Common myeloid progenitor, CD34-positive (primary cell): ENCODE measurements at places on chromosomes 2 and 18.
A peak's percentile ranks its signal among the peaks of the same experiment; 100 is the strongest.

DNA sequence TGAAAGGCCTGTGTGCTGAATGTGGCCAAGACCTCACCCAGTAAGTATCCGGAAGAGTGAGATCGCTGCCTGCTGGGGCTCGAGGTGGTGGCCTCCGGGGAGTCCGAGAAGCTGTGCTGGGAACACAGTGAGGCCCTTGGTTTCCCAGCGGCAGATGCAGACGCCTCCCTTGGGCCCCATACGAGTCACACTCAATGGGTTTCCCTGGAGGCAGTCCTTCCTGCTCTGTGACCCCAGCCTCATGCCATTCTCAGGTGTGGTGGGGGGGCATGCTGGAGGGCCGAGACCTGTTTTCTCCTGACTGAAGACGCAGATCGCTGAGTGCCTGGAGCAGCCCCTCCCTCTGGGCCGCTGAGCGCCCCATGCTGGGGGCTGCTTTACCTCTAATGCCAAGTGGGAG, 15.7 kb downstream of the CTDP1 start:
- no peak overlapping the region for H3K4me3 ChIP-seq
- H3K4me1 ChIP-seq, result no peaks in the 10 kb centered on the region
- peaks cover 51% of the 10 kb centered on the region for H3K36me3 ChIP-seq
- no peak for DNase-seq

- H3K27ac ChIP-seq, result no peak overlapping the region
- no peaks in the 10 kb centered on the region for H3K36me3 ChIP-seq
- no peaks in the 10 kb centered on the region for H3K4me1 ChIP-seq
- peaks cover 36% of the 10 kb centered on the region for H3K27me3 ChIP-seq
- no peak overlapping the region for H3K4me3 ChIP-seq
Measured at GRCh38 chr18:36295880-36296301, 1.6 kb upstream of the FHOD3 start.

GRCh38 chr2:1528273-1529064, 115.2 kb downstream of the TPO start:
- no peaks in the 10 kb centered on the region for H3K36me3 ChIP-seq
- H3K27ac ChIP-seq, result no peak overlapping the region
- H3K27me3 ChIP-seq, result no peaks in the 10 kb centered on the region

DNA sequence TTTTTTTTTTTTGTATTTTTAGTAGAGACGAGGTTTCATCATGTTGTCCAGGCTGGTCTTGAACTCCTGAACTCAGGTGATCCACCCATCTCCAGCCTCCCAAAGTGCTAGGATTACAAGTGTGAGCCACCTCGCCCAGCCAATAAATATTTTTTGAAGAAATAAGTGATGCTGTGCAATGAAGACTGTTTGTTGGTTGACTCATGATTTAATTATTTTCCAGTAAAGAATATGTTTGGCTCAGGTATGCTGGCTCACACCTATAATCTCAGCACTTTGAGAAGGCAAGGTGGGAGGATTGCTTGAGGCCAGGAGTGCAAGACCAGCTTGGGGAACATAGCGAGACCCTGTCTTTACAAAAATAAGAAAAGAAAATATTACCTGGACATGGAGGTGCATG, 41.8 kb upstream of the LPIN2 start:
- no peak overlapping the region for H3K27ac ChIP-seq
- H3K4me1 ChIP-seq, result peaks cover 19% of the 10 kb centered on the region
- no peak for DNase-seq
- no peaks in the 10 kb centered on the region for H3K36me3 ChIP-seq
- H3K4me3 ChIP-seq, result no peak overlapping the region

- no peak for DNase-seq
- H3K36me3 ChIP-seq, result no peaks in the 10 kb centered on the region
- no peaks in the 10 kb centered on the region for H3K27me3 ChIP-seq
- no peaks in the 10 kb centered on the region for H3K4me1 ChIP-seq
Measured at GRCh38 chr2:107064750-107065149, 178.8 kb upstream of the ST6GAL2 start.

- no peak overlapping the region for H3K4me3 ChIP-seq
- no peaks in the 10 kb centered on the region for H3K4me1 ChIP-seq
- no peaks in the 10 kb centered on the region for H3K27me3 ChIP-seq
Measured at GRCh38 chr2:57882895-57883515, 163.6 kb upstream of the VRK2 start.

GRCh38 chr2:170380267-170380666, 202.3 kb downstream of the MYO3B start:
- H3K4me1 ChIP-seq, result no peaks in the 10 kb centered on the region
- H3K4me3 ChIP-seq, result no peak overlapping the region
- DNase-seq, result no peak
- H3K27me3 ChIP-seq, result no peaks in the 10 kb centered on the region

DNA sequence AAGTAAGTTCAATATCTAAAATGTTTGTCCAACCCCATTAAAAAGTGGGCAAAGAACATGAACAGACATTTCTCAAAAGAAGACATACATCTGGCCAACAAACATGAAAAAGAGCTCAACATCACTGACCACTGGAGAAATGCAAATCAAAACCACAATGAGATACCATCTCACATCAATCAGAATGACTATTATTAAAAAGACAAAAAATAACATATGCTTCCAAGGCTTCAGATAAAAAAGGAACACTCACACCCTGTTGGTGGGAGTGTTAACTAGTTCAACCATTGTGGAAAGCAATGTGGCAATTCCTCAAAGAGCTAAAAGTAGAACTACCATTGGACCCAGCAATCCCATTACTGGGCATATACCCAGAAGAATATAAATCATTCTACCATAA, 931.1 kb downstream of the LRP1B start:
- no peaks in the 10 kb centered on the region for H3K36me3 ChIP-seq
- no peaks in the 10 kb centered on the region for H3K27me3 ChIP-seq
- no peak overlapping the region for H3K4me3 ChIP-seq
- no peaks in the 10 kb centered on the region for H3K4me1 ChIP-seq
- DNase-seq, result no peak
- no peak overlapping the region for H3K27ac ChIP-seq

- DNase-seq, result no peak
- H3K4me3 ChIP-seq, result no peak overlapping the region
- H3K27me3 ChIP-seq, result no peaks in the 10 kb centered on the region
- no peaks in the 10 kb centered on the region for H3K36me3 ChIP-seq
- H3K4me1 ChIP-seq, result peaks cover 35% of the 10 kb centered on the region
Measured at GRCh38 chr2:112671801-112672200, 26.1 kb downstream of the SLC20A1 start.

DNA sequence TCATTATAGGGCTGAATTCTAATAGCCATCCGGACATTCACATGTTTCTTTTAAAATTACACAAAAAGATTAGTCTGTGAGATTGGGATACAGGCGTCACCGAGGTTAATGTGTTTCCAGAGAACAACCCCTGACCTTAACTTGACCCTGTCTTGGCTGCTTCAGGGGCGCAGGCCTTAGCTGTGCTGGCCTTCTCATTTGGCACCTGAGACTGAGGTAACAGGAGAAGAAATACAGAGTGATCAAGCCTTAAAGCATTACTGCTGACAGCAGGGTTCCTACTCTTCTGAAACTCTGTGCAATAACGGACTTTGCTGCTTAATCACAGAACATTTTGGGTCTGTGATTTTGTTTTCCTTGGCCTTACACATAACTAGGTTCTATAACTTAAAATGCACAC, 92.6 kb downstream of the RAPH1 start:
- H3K36me3 ChIP-seq, result no peaks in the 10 kb centered on the region
- H3K4me1 ChIP-seq, result peaks cover 13% of the 10 kb centered on the region
- no peak for DNase-seq
- no peak overlapping the region for H3K27ac ChIP-seq

- no peak for DNase-seq
- no peaks in the 10 kb centered on the region for H3K36me3 ChIP-seq
- no peaks in the 10 kb centered on the region for H3K27me3 ChIP-seq
- H3K27ac ChIP-seq, result no peak overlapping the region
- peaks cover 4% of the 10 kb centered on the region for H3K4me1 ChIP-seq
Measured at GRCh38 chr2:168910330-168910729, 9.2 kb downstream of the G6PC2 start.

DNA sequence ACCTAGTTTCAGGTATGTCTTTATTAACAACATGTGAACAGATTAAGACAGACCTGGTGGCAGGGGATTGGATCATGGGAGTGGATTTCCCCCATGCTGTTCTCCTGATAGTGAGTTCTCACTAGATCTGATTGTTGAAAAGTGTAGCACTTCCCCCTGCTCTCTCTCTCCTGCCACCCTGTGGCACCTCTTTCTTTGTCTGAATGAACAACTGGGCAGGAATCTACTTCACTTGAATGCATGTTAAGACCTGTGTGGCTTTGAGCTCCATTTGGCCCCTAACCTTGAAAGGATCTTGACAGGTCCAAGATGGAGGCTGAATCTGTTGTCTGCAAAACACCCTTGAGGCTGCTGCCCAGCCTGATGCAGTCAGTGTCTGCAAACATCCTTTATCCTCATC, 194.4 kb downstream of the RNF144A start:
- H3K27me3 ChIP-seq, result no peaks in the 10 kb centered on the region
- no peaks in the 10 kb centered on the region for H3K4me1 ChIP-seq
- no peak overlapping the region for H3K27ac ChIP-seq

GRCh38 chr2:24482972-24483300, 8.1 kb upstream of the NCOA1 start:
- no peak overlapping the region for H3K27ac ChIP-seq
- no peaks in the 10 kb centered on the region for H3K4me1 ChIP-seq
- H3K27me3 ChIP-seq, result no peaks in the 10 kb centered on the region
- no peaks in the 10 kb centered on the region for H3K36me3 ChIP-seq
- DNase-seq, result no peak

GRCh38 chr2:39881948-39882347, 102.9 kb upstream of the THUMPD2 start:
- DNase-seq, result no peak
- H3K4me3 ChIP-seq, result no peak overlapping the region
- H3K27ac ChIP-seq, result no peak overlapping the region
- H3K27me3 ChIP-seq, result no peaks in the 10 kb centered on the region
- H3K36me3 ChIP-seq, result no peaks in the 10 kb centered on the region
- no peaks in the 10 kb centered on the region for H3K4me1 ChIP-seq

GRCh38 chr2:212957624-212958023, 193.8 kb downstream of the IKZF2 start:
- peaks cover 2% of the 10 kb centered on the region for H3K36me3 ChIP-seq
- peaks cover 20% of the 10 kb centered on the region for H3K4me1 ChIP-seq
- H3K4me3 ChIP-seq, result no peak overlapping the region
- H3K27ac ChIP-seq, result no peak overlapping the region
- DNase-seq, result no peak

DNA sequence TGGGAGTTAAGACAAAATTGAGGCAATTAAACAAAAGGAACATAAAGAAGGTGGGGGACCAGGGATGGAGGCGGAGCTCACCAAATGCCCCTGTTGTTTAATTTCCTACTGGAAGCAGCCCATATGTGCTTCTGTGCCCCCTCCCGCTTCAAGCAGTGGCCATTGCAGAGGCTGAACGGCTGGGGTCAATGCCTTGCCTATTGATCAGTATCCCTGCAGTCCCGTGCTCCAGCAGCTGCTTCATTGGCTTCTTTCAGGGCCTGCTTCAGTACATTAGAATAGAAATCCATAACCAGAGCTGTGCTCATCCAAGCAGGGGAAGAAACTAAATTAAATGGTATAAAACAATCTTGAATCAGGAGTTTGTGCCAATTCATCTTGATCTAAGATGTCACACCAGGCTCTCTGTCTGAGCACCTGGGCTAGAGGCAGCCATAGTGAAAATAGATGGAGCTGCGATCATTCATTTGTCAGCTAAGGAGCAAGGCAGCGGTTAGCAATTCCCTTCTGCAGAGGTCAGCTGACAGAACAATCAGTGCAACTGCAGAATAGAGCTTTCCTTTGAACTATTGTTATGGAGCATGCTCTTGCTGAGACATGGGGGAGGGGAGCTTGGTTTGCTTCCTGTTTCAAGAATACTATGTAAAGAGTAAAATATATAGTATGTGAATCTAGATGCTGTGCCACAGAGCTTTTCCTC, 222.4 kb downstream of the WDR7 start:
- no peak overlapping the region for H3K4me3 ChIP-seq
- peaks cover 3% of the 10 kb centered on the region for H3K4me1 ChIP-seq
- no peaks in the 10 kb centered on the region for H3K27me3 ChIP-seq
- no peaks in the 10 kb centered on the region for H3K36me3 ChIP-seq

GRCh38 chr18:31493941-31494340, 4.0 kb upstream of the DSG2 start:
- no peak for DNase-seq
- H3K4me1 ChIP-seq, result peaks cover 10% of the 10 kb centered on the region

GRCh38 chr2:140624200-140624599, 1506.6 kb downstream of the LRP1B start:
- no peak overlapping the region for H3K27ac ChIP-seq
- no peaks in the 10 kb centered on the region for H3K27me3 ChIP-seq
- H3K36me3 ChIP-seq, result no peaks in the 10 kb centered on the region
- H3K4me1 ChIP-seq, result no peaks in the 10 kb centered on the region
- H3K4me3 ChIP-seq, result no peak overlapping the region

DNA sequence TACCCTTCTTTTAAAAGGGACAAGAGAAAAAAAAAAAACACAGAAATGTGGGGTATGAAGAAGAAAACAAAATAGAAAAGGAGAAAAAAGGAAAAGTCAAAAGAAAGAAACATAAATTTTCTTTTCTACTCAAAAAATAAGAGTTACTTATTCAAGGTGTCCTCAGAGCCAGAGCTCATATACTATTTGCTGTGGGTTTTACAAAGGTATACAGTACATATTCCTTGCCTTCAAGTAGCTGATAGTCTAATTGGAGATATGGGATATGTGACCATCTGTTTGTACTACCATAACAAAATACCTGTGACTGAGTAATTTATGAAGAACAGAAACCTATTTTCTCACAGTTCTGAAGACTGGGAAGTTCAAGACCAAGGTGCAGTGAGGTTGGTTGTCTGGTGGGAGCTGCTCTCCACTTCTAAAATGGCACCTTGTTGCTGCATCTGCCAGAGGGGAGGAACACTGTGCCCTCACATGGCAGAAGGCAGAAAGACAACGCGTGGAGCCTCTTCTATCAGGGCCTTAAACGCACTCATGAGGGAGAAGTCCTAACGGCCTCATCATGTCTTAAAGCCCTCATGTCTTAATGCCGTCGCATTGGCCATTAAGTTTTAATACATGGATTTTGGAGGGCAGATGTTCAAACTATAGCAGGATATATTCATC, 33.9 kb downstream of the NBAS start:
- H3K4me3 ChIP-seq, result no peak overlapping the region
- H3K27me3 ChIP-seq, result no peaks in the 10 kb centered on the region
- no peaks in the 10 kb centered on the region for H3K4me1 ChIP-seq

- no peaks in the 10 kb centered on the region for H3K36me3 ChIP-seq
- H3K27me3 ChIP-seq, result no peaks in the 10 kb centered on the region
- no peak overlapping the region for H3K27ac ChIP-seq
- no peak overlapping the region for H3K4me3 ChIP-seq
- peak; percentile 82 for DNase-seq
- no peaks in the 10 kb centered on the region for H3K4me1 ChIP-seq
Measured at GRCh38 chr2:152189622-152190495, 14.3 kb upstream of the STAM2 start.

DNA sequence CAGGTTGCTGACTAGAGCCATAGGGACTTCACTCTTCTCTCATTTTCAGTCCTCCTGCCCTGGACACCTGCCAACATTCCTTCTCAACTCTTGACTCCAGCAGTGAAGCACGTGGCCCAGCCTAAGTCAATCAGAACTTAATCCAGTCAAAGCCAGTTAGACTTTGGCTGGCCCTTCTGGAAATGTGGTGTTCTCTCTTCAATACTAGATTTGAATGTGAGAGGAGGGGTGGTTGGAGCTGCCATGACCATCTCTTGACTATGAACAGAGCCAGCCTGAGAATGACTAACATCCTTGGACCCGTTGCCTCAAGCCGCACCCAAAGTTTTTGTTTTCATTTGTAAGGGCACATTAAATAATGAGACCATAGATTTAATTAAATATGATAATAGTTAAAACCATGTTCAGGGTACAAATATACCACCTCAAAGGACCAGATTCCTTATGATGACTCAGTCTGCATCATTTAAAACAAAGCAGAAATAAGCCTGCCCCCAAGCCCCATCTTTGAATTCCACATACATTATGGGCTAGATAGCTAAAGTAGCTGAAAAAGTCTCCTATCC, 49.7 kb upstream of the RASGRP3 start:
- no peak for DNase-seq
- H3K4me3 ChIP-seq, result no peak overlapping the region
- H3K4me1 ChIP-seq, result no peaks in the 10 kb centered on the region
- H3K27ac ChIP-seq, result no peak overlapping the region
- H3K27me3 ChIP-seq, result no peaks in the 10 kb centered on the region
